ENCODE measurements at places on chromosomes 3 and 15.

- DNase-seq, result no peak
Observed at GRCh38 chr15:52121896-52122295, 9.3 kb upstream of the BCL2L10 start.

DNA sequence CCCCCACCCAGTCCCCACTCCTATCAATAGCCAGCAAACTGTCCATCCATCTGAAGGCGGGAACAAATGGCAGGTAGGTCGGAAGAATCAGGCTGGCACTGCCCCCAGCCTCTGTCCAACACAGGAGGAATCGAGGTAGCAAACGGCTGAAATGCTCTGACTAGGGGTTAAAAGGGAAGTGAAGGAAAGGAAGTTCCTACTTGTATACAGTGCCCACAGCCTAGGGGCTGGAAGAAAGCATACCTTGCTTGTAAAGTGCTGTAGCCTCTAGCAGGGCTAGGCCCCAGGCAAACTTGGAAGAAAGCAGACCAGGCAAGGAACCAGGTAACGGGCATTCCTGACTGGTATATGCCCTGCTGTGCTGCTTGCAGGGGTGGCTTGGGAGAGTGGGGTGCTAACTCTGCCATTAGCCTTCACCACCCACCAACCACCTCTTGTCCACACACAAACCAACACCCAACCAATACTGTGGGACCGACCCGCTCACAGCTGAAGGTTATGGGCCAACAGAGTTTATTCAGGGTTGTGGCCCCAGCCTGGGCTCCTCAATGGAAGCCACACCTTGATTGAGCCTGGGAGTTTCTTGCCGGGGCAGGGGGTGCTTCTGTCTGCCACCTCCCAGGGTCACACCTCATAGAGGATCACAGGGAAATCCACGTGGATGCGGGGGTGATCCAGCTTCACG is 2.4 kb downstream of the TUSC2 start:
- peak; percentile 31 for DNase-seq

DNA sequence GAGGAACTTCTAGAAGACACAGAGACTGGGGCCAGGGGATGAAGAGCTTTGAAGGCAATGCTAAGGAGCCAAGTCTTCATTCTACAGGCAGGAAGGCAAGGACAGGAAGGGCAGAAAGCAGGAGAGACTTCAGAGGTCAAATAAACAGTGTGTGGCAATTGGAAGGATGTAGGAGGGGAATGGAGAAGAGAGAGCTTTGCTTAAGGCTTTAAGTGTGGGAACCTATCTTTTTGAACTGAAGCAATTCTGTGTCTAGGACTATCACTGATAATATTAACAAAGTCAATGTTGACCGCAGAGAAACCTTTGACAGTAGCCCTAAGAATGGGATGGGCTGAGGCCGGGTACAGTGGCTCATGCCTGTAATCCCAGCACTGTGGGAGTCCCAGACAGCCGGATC is 325.0 kb downstream of the FOXP1 start:
- DNase-seq, result no peak

DNA sequence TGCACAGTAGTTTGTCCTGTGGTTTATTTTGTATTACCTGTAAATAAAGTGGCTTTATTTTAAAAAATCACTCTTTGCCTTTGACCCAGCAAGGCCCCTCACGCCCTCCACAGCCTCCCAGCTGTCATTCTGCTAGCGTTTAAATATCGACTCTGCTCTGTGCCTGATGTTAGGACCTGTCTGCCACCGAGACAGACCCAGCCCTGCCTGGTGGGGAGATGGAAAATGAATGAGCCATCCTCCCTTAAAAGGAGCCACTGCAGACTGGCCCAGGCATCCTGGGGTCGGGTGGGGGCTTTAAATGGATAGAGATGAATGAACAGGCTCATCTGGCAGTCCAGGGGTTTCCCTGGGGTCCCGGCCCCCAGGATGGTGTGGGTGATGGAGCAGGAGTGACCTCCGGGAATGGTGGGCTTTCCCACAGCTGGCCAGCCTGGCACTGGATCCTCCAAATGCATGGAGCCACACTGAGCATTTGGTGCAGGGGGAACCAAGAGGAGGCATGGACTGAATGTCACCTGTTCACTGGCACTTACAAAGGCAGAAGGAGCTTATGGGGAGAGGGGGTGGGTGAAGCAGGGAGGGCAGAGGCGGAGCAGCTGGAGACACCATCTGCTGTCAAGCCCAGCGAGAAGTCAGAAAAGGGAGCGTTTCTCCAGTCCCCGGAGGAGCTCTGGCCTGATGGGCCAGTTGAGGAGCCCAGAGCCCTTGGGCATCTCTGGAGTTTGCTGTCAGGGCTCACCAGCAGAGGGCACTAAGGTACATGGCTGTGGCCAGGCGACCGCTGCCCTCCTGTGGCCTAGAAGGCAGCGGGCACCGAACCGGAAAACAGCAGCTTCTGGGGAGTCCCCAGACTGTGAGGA is 11.9 kb downstream of the GRM2 start:
- DNase-seq, result peak; percentile 93

DNA sequence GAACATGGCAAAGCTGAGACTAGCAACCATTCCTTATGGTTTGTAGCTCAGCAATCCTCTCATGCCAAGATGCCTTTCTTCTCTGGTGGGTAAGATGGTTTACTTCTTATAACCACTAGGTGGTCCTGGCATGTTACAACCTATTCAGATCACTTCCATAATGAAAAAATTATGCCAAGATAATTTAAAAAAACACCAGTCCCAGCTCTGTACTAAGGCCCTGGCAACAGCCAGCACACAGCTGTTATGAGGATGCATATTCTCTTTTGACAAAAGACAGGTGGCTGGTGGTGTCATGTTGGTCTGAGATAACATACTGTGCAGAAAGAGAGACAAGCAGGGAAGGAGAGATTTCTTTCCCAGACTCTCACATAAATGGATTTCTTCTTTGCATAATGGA is 65.7 kb upstream of the FRMD4B start:
- DNase-seq, result no peak
